ENCODE measurements at places on chromosomes 16 and 17.

DNA sequence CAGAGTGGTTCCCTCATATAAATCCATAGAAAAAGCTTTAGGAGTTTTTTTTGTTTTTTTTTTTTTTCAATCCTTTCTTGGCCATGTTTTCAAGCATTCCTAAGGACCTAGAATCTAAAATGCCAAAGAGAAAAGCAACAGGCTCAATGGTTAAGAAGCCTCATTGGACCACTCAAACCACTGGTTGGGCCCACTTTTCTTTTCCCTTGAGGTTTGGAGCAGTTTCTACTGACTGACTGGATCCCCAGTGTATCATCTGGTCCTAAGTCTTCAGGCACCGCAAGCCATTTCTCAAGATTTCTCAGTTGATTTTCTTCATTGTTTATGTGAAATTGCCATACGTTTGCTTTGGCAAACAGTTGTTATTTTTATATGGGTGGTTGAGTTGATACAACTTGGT, 14.4 kb downstream of the METTL9 start:
- no peak for DNase-seq

DNA sequence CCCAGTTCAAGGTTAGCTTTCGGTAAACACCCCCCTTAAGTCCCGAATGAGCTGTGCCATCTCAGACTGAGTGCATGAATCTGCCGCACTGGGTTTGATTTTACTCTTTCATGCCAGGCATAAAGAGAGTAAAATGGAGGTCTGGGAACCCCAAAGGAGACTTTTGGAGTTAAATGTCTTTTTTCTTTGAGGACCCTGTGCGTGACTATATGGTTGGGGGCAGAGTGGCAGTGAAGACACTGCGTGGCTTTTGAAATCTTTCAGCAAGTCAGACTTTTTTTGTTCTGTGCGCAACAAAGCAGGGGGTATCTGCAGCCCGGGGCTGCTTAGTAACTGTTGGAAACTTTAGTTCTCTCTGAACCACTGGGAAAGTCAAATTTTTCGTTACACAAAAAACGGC, 392.9 kb upstream of the SALL1 start:
- DNase-seq, result no peak

DNA sequence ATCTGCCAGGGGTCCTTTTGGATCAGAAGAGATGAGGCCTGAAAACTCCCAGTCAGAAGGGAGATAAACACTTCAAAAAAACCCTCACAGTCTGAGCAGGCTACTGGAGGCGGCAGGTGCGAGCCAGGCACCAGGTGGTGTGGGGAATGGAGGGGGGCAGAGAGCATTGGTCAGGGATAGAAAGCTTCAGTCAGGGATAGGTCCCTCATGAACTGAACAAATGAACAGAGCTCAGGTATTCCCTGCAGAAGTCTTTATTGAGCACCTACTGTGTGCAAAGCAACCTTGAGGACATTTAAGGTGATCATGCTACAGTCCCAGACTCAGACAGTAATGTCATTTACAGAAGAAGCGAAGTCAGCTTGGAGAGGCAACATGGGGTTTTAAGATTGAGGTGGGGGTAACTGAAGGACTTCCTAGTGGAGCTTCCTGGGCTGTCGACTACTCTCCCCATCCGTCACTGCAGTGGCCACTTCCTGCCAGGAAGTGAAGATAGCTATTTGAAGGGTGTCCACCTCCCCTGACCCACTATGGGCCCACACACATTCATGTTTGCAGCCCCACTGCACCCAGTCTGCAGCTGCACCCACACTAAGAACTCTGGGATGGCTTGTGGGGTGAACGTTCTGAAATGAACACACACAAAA, 3.2 kb downstream of the KIFC3 start:
- no peak for DNase-seq

GRCh38 chr16:19621445-19621844, 65.9 kb downstream of the VPS35L start:
- DNase-seq, result peak; percentile 77

GRCh38 chr16:54052271-54052670, 234.3 kb downstream of the IRX3 start:
- DNase-seq, result no peak

DNA sequence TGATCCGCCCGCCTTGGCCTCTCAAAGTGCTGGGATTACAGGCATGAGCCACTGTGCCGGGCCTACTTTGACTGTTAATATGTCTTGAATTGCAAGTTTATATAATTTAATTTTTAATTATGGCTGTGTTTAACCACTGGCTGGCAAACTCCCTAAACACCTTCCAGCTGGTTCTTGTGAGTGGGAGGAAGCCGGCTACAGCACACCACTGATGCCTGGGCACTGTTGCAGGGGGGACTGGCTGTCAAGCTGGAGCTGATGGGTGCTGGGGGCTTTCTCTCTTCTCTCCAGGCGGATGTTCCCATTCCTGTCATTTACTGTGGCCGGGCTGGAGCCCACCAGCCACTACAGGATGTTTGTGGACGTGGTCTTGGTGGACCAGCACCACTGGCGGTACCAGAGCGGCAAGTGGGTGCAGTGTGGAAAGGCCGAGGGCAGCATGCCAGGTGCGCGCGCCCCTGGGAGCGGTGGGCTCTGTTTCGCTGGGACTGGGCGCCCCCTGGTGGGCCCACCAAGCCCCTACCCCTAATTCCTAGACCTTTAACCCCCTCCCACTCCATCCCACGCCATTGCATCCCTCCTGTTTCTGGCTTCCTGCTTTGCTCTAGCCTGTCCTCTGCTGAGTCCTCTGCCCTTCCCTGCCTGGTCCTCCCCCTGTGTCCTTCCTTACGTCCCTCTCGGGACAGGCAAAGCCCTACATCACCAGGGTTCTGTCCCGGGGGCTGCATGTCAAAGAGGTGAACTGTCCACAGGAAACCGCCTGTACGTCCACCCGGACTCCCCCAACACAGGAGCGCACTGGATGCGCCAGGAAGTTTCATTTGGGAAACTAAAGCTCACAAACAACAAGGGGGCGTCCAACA, 9.5 kb downstream of the TBX21 start:
- DNase-seq, result peak; percentile 32

GRCh38 chr16:30637944-30638343, 12.8 kb upstream of the PRR14 start:
- DNase-seq, result no peak

GRCh38 chr17:68048996-68049395, 13.5 kb downstream of the KPNA2 start:
- no peak for DNase-seq

DNA sequence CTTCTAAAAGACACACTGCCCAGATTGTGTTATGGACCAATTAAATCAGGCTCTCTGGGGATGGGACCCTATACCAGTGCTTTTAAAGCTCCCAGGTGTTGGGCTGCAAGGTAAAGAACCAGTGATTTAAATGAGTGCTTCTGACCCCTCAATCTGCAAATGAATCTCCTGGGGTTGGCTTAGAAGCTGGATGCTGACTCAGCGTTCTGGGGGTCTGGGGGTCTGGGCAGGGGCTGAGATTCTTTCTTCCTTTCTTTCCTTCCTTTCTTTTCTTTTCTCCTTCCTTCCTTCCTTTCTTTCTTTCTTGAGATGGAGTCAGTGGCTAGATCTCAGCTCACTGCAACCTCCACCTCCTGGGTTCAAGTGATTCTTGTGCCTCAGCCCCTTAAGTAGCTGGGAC, 2.0 kb upstream of the TVP23A start:
- no peak for DNase-seq

- peak; percentile 15 for DNase-seq
Measured at GRCh38 chr17:21296097-21297025, 11.8 kb downstream of the MAP2K3 start.

DNA sequence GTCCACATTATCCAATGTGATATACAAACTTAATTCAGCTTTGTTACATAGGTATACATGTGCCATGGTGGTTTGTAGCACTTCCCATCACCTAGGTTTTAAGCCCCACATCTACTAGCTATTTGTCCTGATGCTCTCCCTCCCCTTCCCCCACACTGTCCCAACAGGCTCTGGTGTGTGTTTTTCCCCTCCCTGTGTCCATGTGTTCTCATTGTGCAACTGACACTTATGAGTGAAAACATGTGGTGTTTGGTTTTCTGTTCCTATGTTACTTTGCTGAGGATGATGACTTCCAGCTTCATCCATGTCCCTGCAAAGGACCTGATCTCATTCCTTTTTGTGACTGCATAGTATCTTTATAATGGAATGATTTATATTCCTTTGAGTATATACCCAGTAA, 196.7 kb downstream of the CDH11 start:
- DNase-seq, result no peak

DNA sequence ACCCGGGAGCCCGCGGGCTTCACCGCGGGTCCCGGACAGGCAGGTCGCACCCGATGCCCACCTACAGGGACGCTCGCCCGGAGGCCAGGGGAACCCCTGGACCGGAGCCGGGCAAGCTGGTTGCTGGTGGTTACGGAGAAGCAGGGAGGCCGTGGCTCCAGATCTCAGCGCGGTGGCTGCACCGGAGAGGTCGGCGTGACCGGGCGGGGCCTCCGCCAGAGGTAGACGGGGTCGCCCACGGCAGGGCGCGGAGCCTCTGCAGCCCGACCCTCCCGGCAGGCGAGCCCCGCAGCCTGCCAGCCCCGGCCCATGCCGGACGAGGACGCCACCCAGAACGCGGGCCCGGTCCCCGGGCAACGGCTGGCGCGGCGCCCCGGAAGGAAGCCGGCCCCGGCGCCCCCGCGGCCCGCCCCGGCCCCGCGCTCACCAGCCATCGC, 341 bp downstream of the PCYT2 start:
- no peak for DNase-seq

DNA sequence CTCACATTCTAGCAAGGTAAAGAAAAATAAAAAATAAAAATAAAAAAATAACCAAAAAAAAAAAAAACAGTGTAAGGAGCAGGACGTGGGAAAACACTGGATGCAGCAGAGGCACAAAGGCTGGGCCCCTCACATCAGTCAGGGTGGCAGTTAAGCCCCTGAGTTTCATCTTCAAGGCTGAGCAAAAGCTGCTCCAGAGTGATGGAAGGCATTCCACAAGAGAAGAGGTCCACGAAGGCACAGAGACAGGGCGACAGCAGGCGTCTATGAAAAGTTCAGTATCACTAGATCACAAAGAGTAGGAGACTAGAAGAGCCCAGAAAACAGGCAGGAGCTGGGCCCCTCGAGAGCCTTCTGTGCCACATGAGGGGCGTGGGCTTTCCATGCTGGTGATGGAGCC, 12.0 kb downstream of the TMEM186 start:
- no peak for DNase-seq

- DNase-seq, result no peak
Measured at GRCh38 chr17:12053552-12053951, 32.9 kb downstream of the MAP2K4 start.

DNA sequence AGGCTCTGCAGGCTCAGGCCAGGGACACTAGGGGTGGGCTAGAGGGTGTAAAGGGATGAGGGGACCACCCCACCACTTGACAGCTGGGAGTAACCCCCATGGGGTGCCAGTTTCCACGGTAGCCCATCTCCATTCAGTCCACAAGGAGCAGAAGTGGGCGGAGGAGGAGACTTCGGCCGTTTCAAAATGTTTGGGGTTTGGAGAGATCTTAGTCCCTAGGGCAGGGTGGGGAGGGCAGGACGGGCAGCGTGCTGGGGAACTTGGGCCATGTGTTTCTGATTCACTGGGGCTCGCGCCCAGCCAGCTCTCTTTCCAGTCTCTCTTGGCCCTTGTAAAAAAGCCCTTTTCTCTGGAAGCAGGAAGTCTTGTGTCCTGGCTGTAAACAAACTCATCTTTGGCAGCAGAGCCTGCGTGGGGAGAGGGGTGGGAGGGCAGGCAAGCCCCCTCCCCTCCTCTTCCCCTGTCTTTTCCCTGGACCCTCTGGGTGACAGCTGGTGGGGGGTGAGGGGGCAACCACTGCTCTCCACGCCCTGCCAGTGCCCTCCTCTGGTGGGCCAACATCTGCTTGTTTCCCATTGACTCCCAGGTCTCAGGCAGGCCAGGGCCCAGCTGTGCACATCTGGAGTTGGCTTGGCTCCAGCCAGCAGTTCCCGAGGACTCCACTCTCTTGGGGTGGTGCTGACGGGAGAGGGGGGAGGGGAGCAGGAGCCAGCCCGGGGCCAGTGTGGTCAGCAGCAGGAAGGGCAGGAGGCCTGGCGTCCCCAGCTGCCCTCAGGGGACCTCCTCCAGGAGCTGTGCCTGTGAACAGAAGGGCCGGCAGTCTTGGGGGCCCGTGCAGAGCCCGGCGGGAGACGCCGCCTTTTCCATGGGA, 8.1 kb downstream of the CYGB start:
- peak; percentile 98 for DNase-seq

GRCh38 chr17:75542728-75543336, 17.3 kb downstream of the LLGL2 start:
- no peak for DNase-seq

GRCh38 chr17:15123593-15124263, 141.4 kb downstream of the PMP22 start:
- DNase-seq, result no peak

DNA sequence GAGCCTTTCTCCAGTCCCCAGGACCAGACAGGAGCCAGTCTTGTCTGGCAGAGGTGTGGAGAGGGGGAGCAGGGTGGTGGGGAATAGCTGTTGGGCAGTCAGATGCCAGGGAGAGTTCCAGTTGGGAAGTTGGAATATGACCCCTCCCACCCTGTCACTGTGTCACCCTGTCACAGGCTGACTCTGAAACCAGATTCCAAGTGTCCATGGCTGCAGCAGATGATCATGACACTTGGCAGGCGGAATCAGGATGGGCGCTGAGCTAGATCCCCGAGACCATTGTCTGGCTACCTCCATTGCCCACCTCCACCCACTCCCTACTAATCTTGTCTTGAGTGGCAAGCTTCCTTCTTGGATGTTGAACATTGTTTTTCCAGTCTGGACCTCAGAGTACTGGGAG, 9.2 kb upstream of the NFATC3 start:
- no peak for DNase-seq

- DNase-seq, result no peak
Measured at GRCh38 chr17:44177640-44178039, 7.1 kb downstream of the ASB16 start.

DNA sequence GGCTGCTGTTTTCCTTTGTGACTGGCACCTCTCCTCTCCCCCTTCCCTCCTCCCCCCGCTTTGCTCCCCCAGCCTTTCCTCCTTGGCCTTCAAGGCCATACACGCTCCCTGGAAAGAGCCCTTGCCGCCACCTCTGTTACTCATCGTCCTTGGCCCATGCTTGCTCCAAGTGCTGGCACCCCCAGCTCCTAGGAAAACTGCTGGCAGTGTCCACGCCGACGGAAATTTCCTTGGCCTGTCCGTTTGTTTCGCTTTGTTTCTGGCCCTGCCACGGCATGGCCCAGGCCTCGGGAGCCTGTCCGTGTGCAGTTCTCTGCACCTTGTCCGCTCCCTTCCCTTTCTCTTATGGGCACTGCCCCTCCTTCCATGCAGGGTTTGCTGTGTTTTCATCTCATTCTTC, 18.0 kb downstream of the CA5A start:
- DNase-seq, result peak; percentile 48

DNA sequence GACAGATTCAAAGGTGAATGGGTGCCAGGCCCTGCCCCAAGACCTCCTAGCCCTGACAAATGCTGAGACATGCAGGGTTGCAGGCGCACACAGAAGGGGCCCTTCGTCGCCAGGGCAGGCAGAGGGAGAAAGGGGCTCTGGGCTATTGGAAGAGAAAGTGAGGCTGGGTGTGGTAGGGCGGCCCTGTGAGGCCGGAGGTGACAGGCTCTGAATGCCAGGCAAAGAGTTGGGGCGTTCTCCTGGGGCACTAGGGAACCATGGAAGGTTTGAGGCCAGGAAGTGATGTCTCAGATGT, 26.4 kb upstream of the NXPH3 start:
- no peak for DNase-seq

All from muscle of back (tissue), 13 donors.